Psoas muscle (tissue), 8 donors: ENCODE measurements at places on chromosomes 5 and 9. TPM values are rescaled to one million over a fixed set of nuclear protein-coding genes. Genes with fewer than 3 reads are reported as not detected.
A peak's percentile ranks its signal among the peaks of the same experiment; 100 is the strongest.

DNA sequence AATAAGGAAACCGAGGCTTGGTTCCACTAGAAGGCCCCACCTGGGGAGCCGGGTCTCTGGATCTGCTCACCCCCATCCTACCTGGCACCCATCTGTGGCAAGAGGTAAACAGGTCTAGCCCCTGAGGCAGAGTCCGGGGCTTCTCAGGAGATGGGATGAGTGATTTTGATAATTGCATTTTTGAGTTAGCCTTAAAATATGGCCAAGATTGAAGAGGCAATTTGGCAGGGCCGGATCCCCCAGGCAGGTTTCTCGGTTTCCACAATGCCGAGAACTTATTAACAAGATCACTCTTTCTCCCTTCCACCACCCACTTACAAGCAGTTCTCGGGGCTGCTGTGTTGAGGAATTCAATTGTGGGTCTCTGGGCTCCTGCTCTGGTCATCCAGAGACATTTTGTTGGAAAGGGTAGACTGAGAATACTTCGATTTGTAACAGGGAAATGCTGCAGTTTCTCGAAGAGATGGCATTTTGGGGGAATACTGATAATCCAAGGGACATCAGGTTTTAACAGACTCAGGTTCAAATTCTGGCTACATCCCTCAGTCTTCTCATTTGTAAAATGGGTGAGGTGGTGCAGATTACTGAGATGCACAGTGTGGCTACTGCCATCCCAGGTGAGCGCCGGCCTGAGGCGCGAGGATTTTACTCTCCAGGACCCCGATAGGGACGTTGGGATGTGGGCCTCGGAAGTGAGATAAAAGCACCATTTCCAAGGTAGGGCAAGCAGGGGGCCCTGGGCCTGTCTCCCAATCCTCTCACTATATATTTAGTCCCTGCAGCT is 194.2 kb downstream of the CDK5RAP2 start:
- DNase-seq: no peak

- no peak for DNase-seq
These were observed 45.0 kb downstream of the ELL2 start for GRCh38 chr5:95916687-95917085.

DNA sequence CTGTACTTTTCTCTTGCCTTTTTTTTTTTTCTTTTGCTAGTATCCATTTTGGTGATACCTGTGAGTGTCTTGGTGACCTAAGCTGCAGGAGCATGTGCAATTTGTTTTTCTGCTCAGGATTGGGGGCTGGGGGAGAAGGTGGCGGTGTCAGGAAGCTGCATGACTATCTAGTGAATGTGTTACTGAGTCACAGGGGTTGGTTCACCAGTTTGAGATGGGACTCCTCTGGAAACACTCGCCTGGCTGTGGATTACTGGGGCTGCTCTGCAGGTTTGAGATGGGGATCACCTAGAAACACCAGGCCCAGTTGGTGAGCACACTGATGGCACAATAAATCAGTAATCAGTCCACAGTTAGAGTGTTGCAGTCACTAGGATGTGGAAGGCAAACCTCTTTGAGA is 447.9 kb downstream of the SPATA31D1 start:
- DNase-seq: peak; percentile 15

GRCh38 chr5:1827886-1828397 is 26.7 kb downstream of the NDUFS6 start:
- DNase-seq: peak; percentile 34

The FCN2 gene
- not detected for total RNA-seq
